ENCODE measurements at places on chromosomes 5 and 9.

DNA sequence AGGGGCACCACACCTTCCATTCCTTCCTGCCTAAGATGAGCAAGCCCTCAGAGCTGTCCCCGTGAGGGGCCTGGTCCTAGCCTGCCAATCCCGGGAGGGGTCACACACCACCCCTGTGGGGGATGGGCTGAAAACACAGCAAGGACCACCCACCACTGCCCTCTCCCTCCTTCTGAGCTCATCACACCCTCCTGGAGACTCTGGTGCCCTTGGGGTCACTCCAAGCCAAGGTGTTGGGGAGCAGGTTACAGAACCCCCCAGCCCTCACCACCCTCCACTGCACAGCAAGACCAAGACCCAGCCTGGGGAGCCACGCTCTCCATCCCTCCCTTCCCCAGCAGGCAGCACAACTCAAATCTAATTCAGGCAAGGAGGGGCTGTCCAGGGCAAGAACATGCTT, 60.5 kb upstream of the PPP1R26 start:
- DNase-seq = peak; percentile 62

DNA sequence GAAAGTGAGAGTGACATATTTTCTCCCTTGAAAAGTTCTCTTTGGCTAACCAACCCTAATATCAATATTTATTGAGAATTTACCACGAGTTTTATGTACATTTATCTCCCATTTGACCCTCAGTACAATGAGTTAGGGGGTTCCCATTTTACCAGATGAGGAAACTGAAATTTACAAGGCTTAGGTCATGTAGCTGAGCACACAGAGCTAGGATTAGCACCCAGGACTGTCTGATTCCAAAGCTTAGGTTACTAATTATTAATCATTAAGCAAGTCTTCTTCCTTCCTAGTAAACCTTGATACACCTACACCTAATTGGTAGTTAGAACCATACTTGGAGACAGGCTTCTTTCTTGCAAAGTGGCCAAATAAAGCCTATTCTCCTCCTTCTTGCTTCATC, 12.2 kb downstream of the SLC1A1 start:
- DNase-seq = no peak

DNA sequence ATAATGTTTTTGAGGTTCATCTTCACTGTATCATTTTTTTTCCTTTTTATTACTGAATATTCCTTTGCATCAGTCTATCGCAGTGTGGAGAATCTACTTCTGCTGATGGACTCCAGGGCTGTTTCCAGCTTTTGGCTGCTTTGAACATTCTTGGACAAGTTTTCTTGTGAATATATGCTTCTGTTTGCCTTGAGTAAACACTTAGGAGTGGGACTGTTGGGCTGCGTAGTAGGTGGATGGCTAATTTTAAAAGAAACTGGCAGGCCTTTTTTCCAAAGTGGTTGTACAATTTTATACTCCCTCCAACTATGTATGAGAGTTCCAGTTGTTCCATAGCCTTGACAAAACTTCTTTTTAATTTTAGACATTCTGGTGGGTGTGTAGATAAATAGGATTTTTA, 102.4 kb downstream of the WDR41 start:
- DNase-seq = no peak

- peak; percentile 91 for DNase-seq
Observed at GRCh38 chr9:124941679-124942561, 1.0 kb upstream of the GOLGA1 start.

GRCh38 chr5:1925111-1926070, 42.7 kb upstream of the IRX4 start:
- DNase-seq = no peak

DNA sequence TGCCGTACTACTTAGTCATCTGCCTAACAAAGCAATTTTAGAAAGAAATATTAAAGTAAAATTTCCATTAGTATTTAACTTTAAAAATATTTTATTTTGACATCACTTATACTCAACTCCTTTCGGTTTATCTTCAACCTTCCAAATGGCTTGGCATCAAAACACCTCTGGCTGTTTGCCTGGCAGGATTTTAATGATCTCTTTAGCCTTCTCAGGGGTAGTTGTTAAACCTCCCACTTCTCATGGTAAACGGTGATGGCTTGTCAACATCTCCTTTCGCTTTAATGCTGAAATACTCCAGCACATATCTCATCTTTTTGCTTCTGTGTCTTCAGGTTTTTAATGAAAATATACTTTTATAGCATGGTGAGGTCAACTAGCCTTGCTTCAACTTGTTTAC, 747.1 kb downstream of the CETN3 start:
- DNase-seq = no peak

DNA sequence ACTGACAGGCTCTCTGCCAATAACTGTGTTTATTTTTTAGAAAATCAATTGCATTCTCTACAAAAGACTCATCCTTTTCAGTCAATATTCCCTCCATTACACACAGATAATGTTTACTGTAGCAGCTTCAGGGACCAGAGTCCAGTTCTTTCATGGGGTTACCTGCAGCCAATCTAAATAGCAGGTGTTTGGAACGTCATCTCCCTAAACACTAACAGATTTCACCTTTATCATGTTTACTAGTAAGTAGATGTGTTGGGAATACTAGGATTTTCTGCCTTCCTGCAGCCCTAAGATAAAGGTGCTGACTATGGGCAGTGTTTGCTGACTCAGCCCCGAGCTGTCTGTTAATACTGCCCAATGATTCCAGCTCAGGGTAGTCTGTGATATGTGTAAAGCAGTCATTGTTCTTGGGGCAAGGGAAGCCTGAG, 447.0 kb downstream of the KIF4B start:
- no peak for DNase-seq

DNA sequence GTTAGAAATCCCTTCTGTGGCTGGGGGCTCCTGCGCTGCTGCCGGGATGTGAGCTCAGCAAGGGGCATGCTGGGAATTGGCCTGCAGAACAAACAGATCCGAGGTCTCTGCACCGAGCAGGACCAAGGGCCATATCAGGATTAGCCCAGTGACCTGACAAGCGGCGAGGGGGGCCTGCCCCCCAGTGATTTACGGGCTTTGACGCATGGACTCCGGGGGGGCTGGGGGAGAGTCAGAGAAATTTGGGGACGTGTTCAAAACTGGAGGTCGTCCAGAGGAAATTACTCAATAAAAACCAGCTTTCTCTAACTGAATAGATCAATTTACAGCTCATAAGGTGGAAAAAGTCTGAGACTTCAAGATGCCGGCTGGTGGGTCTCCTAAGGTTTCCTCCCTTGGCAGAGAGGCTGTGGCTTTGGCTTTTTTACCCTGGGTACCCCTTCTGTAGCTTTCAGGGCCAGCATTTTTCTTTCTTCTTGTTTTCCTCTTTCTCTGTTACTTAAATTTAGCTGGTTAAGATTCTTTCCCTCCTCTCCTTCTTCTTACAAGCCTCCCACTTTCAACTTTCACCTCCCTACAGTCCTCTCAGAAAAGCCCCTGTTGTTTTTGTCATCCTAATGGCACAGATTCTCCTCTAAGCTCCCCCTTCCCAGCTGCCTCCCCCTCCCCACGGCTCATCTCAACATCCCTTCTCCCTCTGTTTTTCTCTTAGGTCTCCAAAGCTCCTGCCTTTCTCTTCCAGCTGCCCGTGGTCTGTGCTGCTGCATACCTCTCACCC, 551.0 kb downstream of the CCDC171 start:
- DNase-seq = peak; percentile 86

DNA sequence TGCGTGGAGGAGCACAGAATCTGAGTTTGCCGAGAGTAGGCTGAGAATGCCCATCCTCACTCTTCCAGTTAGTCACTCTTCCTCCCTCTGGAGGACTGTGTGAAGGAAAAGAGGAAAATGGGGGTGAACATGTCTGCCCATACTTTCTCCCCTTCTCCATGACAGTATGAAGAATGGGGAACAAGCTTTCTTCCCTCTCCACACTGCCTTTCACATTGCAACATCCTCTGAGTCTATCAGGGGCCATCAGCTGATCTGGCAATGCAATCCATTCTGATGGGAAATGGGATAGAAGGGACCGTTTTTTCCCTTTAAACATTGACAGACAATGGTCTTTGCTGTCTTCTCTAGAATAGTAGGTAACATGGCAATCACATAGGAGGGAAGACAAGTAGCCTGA, 56.8 kb downstream of the UGCG start:
- DNase-seq = no peak

GRCh38 chr5:1239505-1240251, 14.5 kb downstream of the SLC6A18 start:
- no peak for DNase-seq

DNA sequence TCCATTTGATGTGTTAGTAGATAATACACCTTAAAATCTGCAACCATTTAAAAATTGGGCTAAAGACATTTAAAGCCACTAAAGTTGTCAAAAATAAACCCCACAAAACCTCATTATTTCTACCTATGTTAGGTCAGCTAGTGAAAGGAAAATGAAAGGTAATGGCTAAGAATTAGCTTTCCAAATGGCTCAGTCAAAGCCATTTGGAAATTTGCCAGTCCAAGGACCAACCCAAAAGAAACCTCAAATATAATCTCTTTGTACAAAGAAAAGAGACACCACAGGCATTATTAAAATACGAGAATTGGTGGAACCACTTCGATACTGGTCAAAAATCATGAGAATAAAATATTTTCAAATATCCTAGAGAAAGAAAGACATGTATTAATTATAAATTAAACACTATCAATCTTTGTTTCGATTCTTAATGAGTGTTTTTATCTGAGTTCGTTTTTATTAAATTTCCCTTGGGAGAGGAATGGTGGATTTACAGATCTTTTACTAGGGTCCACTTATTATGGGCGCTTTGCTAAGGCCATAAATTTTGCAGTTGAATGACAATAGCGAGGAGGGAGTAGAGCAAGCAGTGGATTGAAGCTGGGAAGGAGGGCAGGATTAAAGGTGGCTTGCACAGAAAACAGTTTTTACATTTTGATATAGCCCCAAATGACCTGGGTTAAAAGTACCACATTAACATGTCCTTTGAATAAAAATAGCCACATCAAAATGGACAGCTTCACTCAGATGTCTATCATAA, 116.8 kb upstream of the SHB start:
- no peak for DNase-seq

GRCh38 chr9:22424616-22425015, 22.0 kb upstream of the DMRTA1 start:
- DNase-seq = no peak

DNA sequence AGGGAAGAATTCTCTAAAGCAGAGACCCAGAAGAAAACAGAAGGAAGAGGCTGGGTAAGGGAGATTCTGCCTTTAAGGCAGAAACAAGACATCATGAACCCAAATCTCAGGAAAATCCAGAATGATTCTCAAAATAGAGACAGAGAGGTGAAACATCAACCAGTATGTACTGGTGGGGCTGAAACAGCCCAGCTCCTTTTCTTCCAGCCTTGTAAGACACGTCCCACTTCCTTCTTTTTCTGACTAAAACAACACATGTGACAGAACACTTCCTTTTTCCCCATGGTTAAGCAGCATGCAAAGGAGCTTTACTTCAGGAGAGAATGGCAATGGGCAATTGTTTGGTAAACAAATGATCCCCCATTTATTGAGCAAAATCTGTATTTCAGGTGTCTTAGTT, 230.8 kb upstream of the NR4A3 start:
- no peak for DNase-seq

GRCh38 chr9:97525451-97525850, 24.0 kb downstream of the TMOD1 start:
- no peak for DNase-seq

GRCh38 chr5:57117596-57117995, 56.3 kb upstream of the GPBP1 start:
- DNase-seq = no peak

GRCh38 chr9:18632632-18633403, 158.9 kb downstream of the ADAMTSL1 start:
- peak; percentile 79 for DNase-seq

DNA sequence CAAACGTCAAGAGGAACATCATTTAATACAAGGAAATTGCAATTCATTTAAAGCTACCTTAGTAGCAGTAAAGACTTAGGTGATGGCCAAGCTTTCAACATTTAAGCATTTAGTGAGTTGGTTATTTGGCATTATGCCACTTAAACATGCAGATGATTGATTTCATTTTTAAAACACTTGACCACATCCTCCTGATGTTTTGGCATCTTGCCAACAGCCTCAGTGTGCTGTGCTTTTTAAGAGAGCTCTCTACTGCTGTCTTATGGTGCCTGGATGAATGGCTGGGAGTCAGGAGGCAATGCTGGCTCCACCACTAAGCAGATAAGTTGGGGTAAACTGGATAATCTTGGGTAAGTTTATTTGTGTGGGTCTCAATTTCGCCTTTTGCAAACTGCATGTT, 364.5 kb downstream of the MAN2A1 start:
- no peak for DNase-seq

DNA sequence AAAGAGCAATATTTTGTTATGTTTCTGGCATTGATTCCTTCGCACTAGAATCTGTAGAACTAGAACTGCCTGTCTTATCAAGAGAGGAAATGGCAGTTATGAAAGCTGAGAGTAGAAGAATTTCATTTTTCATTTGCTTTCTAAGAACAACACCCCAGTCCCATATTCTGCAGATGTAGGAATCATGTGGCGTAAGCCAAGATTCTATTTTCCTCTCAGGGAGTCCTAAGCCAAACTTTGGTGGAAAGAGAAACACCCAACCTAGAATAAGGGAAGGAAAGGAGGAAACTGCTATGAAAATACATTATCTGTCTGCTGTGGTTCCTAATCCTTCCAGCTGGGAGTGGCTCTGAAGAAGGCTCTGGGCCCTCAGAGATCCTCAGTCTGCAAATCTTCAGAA, 1176.9 kb upstream of the C9orf72 start:
- DNase-seq = no peak

GRCh38 chr9:127927201-127927987, 3.2 kb downstream of the PIP5KL1 start:
- DNase-seq = no peak

DNA sequence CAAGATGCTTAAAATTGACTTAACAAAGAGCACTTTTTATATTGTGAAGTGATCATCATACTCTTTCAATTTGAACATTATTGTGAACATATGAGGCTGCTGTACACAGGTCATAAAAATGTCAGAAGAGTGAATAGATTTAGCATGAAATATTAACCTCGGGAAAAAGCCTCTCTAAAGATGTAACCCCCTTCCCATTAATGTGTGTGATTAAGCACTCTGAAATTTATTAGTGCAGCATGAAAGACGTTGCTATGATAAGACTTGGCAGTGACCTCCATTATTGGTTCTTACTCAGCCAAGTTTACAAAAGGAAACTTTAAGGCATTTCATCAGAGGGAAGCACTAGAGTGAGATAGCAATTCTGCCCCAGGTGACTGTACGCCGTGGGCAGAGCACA, 326.5 kb downstream of the NTRK2 start:
- no peak for DNase-seq

DNA sequence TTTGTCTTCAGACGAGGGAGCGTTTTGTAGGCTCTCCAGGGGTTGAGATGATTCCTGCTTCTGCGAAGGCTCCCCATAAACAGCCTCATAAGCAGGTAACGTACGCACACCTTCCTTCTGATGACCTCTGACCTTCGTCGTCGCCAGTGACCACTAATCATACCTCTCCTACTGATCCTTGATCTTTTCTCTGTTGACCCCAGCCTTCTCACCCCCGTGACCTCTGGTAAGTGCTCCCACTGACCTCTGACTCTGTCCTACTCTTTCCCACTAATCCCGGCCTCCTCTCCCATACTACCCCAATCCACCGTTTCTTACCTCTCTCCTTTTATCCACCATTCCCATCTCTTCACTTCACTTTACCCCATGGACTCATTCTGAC, 345 bp downstream of the DNAI1 start:
- DNase-seq = no peak

All from posterior vena cava (tissue), 2 donors.